ENCODE measurements at places on chromosomes 5 and 9.
A peak's percentile ranks its signal among the peaks of the same experiment; 100 is the strongest.

DNA sequence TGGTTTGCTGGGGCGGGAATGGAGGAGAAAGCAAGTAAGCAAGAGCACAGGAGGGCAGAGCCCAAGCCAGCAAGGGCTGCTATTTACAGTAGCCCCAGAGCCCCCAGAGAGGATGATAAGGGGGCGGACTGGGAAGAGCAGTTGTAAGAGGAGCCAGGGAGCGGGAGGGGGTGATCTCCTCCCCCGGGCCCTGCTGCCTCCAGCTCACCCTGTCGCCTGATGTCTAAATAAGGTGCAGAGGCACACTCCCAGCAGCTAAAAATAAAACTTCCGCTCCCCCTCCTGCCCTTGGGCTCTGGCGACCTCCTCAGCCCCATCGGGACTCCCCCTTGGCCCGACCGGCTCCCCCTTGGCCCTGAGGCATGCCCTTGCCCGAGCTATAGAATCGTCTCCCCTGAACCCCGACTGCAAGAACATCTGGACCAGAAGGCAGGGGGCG, 14.4 kb upstream of the CCDC69 start:
- DNase-seq: no peak

GRCh38 chr5:59767681-59768151, 125.8 kb downstream of the PDE4D start:
- DNase-seq: no peak

- DNase-seq: no peak
These were observed 167.3 kb upstream of the MOCS2 start for GRCh38 chr5:53276825-53277224.

GRCh38 chr9:92634712-92635605, 35.0 kb downstream of the IPPK start:
- peak; percentile 66 for DNase-seq

DNA sequence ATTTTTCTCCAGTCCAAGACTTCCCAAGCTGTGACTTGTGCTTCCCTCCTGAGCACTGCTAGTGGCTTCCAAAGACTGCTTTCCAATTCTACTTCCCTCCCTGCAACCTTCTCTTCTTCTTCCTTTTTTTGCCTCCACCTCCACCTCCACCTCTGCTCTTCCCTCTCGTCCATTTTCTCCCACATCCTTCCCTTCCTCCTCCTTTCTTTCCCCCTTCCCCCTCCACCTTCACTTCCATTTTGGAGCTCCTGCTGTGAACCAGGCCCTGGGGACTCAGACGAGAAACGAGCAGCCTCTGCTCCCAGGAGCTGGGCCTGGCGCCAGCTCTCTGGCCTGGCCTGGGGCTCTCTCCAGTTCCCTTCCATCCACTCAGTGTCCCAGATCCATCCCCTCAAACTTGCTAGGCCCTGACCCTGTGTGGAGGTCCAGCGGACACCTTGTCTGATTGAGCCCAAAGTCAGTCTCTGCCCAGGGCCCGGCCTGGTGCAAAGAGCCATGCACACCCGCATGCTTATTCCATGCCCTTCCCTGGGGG, 5.6 kb downstream of the GADD45G start:
- no peak for DNase-seq

DNA sequence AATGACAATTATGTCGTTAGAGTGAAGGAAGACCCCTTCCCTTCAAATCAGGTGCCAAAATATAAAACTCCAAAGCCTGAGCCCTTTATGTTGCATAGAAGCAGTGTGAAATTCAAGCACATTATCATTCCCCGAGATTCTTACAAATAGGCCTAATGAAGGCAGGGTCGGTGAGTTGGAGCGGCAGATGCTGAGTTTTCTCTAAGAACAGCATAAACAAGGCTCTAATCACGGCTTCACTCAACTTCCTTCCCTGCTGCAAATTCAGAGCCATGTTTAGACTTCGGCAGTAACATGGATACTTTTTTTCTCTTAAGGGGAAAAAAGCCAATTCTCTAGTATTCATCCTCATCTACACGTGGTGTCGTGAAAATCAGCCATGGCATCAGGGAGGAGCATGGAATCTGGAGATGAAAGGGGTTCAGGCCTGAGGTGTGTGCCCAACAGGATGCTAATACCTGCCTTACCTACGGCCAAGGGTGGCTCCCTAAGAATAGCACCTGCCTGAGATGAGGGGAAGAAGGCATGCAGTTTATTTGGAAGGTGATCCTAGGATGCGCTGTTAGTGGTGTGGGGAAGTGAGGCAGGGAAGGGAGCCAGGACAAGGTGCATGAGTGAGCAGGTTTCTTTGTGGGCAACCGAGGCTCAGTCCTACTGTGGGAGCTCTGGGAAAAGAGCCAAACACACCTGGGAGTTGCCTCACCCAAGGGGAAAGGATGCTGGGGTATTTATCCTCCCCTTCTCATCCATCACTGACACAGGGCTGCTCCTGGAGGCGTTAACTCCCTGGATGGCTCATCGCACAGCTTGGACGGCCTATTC, 146.8 kb upstream of the TBC1D2 start:
- no peak for DNase-seq

DNA sequence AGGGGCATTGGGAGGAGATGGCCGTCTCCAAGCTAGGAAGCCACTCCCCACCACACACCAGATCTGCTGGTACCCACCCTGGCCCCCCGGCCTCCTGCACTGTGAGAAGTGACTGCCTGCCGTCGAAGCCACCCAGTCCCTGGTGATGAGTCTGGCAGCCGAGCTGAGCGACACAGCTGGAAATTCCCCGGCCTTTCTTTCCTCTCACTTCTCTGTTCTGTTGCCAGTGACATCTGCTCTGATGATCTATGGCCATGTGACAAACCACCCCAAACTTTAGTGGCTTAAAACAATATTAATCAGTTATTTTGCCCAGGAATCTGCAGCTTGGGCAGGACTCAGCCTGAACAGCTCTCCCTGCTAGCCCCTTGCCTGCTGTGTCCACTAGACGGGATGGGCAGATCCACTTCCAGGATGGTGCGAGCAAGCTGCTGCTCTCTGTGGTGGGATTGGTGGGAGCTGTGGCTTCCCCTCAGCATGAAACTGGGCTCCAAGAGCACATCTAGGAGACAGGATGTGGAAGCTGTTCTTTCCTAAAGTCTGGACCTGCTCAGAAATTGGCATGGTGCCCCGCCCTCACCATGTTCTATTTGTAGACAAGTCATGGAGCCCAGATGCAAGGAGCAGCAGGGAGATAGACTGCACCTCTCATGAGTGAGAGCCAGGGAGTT, 211.2 kb downstream of the GADD45G start:
- no peak for DNase-seq

GRCh38 chr9:93082841-93083411, 13.1 kb upstream of the CARD19 start:
- no peak for DNase-seq

DNA sequence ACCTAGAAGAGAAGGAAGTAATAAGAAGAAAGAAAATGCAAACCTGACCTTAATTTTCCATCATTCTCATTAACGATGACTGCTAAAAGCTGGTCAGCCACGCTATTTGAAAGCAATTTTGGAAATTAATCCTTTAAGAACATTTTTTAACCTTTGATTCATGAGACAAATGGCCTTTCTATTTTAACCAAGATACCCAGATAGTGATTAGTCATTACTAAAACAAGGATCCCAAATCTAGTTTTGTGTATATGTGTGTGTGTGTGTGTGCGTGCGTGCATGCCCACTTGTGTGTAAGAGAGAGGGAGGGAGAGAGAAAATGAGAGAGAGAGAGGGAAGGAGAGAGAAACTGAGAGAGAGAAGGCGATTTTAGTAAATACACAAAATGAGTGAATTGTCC, 329.5 kb downstream of the DEPDC1B start:
- DNase-seq: no peak

DNA sequence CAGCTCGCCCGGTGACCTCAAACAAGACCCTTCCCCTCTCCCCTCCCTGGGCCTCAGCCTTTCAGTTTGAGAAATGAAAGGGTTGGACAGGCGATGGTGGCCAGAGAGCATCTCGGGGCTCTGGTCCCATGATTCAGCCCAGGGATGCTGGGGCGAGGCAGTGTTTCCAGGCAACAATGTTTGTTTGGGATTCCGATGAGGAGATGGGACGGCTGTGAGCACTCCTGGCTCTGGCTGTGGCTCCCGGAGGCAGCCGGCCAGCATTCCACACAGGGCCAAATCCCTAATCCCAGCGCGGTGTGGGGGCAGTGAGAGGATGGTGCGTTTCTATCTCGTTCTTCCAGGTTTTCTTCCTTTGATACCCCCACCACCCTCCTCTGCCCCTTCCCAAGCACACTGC, 66.0 kb downstream of the HMCN2 start:
- no peak for DNase-seq

GRCh38 chr9:132026932-132027585, 52.6 kb downstream of the MED27 start:
- DNase-seq: no peak

DNA sequence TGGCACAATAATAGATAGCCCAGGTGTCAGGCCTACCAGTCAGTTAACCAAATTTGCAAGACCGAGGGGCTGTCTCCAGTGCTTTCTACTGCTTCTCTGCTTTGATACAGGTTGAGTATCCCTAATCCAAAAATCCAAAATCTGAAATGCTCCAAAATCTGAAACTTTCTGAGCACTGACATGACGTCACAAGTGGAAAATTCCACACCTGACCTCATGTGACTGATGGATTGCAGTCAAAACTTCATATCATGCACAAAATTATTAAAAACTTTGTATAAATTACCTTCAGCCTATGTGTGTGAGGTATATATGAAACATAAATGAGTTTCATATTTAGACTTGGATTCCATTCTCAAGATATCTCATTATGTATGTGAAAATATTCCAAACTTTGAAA, 213.5 kb upstream of the PANK3 start:
- DNase-seq: no peak

DNA sequence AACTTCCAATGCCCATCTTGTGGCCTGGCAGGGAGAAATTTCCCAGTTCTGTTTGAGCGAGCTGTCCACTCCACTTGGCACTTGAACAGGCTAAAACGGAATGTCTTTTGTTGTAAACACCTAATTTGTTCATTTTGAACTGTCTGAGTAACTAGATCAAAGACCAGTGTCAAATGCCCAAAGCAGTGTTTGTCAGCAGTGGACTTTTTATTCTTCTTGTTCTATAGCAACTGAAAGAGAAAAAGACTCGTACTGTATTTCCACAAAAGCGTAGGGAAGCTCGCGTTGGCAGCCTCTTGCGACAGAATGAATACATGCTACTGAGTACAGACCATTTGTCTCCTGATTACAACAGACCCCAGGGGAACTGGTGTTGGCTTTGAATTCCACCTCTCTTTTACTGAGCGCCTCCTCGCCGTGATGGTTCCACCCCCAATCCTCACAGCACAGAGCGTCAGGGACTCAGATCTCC, 601.8 kb upstream of the ZNF608 start:
- no peak for DNase-seq

DNA sequence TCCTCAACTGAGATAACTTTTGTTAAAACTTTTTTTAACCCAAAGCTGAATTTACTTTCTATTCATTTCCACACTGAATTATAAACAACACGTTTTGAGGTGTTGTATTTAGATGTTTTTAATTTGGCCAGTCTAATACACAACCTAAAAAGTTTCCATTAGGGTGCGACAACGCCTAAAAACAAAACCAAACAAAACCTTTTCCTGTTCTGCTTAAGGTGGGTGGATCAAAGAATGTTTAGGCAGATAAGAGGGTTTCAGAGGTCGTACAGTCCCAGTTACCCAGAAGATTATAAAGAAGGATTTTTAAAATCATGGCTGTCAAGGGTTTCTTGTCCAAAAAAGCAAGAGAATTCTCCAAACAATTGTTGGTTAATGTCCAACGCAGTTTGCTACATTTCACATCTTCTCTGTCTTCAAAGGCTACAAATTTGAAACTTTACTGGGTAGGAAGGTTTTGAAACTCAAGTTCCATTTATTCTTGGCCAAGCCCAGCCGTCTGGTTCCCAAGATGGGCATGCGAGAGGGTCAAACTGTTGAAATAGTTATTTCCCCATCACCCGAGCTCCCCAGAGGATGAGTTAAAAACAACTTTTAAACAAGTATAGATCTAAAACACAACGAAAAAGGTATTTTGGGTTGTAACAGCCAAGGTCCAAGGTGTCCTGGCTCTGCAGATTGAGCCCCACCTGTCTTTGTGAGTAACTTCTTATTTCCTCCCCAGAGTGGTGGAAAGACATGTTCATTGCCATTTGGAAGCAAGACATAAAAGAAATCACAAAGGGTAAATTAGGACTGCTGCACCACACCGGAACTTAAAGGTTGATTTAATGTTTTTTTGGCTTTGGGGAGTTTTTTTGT, 122.8 kb upstream of the MAP3K1 start:
- DNase-seq: no peak

- DNase-seq: no peak
These were observed 456.8 kb downstream of the EBF1 start for GRCh38 chr5:158642879-158643278.

DNA sequence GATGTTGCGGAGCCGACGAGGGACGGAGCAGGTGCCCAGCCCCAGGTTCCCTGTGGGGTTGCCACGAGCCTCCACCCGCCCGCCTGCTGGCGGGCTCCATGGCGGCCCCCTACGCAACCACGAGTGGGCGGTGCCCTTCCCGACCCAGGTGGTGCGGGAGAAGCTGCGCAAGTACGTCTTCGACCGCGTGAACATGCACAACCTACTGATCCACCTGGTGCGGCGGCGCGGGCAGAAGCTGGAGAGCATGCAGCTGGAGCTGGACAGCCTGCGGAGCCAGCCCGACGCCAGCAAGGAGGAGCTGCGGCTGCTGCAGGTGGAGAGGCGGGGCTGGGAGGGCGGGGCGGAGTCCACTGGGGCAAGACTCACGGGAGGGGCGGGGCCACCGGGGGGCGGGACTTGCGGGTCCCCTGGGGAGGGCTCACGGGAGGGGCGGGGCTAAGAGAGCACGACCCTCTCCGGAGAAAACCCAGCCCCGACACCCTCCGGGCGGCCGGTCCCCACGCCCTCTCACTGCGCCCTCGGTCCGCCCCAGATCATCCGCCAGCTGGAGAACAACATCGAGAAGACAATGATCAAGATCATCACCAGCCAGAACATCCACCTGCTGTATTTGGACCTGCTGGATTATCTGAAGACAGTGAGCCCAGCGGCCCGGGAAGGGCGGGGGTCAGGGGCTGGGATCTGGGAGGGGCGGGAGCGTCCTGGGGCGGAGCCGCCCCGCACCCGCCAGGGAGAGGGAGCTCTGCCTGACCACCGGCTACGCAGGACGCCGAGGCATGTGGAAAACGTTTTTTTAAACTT, 3.9 kb downstream of the CCDC183 start:
- DNase-seq: peak; percentile 97

GRCh38 chr5:42991404-42992087, 48.6 kb downstream of the ANXA2R start:
- peak; percentile 35 for DNase-seq

DNA sequence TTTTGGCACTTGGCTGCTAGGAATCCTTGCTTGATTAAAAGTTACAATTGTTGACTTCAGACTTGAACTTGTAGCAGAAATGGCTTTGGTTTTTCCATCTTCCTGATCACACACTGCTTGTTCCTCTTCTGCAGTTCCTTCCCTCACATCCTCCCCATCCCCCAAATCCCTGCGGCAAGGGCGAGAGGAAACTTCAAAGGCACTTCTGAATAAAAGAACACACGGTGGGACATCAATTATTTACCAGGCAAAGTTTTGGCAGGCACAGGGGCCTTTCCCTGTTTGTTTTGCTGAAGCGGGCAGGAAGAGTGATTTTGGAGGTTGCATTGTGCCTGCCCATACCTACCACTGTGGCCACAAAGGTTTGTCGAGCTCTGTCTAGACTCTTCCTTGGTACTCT, 260.9 kb downstream of the KIF4B start:
- no peak for DNase-seq

Data from RPMI8226 (cell line).